Fibroblast of the aortic adventitia (primary cell): ENCODE measurements at places on chromosomes 4 and X. TPM values are rescaled to one million over a fixed set of nuclear protein-coding genes. Genes with fewer than 3 reads are reported as not detected.

The DGKQ gene
- 9.9 and 13.7 TPM in 2 replicates for total RNA-seq

GRCh38 chr4:139810710-139811109, 145.1 kb downstream of the MGST2 start:
- no peak for DNase-seq

GRCh38 chr4:38803833-38804653, 548 bp downstream of the TLR1 start:
- DNase-seq = no peak

- peak; percentile 46 for DNase-seq
Observed at GRCh38 chr4:140149846-140150635, 3.9 kb downstream of the MAML3 start.

DNA sequence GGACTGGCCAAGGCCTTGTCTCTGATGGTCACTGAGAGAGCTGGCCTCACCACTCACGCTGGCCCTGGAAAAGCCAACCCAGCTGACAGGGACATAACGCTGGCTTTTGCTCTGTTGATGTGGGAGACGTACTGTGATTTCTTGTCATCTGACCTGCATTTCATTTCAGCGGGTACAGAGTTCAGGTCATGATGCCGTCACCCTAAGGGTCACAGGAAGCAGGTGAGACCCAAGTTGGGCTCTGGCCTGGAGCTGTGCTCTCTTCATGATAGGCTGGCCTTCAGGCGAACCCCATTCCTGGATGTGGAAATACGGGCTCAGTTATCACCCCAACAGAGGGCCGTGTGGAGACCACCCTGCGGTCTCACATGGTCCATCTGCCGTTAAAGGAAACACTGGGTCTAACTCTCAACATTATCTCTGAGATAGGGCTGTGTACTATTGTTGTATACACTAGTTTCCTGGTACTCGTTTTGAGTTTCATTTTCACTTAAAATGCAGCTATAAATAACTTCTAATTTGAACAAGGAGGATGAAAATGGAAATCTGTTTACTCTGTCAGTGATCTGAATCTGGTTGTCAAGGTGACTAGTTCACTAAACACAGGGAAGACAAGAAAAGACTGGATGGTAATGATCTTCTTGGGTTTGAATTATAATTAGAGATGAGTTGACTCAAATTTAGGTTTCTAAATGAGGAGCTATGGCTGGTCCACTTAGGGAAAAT, 89.1 kb downstream of the TBC1D9 start:
- no peak for DNase-seq

The NEIL3 gene
- 3.7 and 20.8 TPM in 2 replicates for total RNA-seq

DNA sequence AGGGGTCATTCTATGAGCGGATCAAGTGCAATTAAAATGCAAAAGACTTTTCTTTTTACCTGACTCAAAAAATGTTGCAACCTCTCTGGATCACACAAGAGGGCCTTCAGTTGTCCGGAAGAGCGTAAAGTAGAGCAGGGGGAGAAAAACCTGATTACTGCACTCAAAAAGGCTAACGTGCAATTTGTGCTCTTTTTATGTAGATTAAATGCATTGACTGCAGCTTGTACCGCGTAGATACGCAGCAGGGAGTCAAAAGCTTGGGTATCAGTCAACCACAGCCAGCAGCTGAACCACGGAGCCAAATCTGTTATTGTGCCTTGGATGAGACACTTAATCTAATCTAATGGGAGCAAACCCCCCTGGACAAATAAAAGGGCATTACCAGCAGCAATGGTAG, 107.3 kb upstream of the RAI2 start:
- no peak for DNase-seq

DNA sequence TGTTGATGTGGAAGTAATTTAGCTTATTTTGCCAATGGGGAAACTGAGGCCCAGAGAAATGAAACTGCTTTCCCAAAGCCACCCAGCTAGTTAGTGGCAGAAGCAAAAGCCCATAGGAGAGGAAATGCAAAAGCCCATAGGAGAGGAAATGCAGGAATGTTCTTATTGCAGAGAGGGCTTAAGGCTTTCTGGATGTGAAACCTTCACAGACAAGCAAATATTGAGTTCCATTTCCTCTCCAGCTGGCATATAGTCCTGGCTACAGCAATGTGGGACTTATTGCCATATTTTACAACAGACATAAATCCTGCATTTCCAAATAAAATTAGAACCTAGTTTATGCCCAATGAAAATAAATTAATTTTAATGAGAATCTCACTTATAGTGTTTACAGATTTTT, 69.7 kb downstream of the TMEM154 start:
- DNase-seq = no peak

DNA sequence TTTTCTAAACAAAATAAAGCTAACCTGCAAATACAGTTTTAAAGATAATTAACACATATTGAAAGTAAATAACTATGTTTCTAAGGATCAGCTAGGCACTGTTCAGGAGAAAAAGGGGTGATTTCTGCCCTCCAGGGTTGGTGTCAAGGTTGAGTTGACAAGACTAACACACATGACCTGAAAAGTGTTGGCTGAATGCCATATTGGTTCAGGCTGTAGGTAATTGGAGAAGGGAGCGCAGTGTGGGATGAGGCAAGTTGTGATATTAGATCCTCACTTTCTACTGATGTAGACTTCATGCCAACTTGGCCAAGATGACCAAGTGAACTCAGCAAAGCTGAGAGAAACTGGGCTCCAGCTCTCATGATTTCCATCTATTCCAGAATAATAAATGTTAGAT, 42.2 kb downstream of the PPM1K start:
- DNase-seq = no peak

DNA sequence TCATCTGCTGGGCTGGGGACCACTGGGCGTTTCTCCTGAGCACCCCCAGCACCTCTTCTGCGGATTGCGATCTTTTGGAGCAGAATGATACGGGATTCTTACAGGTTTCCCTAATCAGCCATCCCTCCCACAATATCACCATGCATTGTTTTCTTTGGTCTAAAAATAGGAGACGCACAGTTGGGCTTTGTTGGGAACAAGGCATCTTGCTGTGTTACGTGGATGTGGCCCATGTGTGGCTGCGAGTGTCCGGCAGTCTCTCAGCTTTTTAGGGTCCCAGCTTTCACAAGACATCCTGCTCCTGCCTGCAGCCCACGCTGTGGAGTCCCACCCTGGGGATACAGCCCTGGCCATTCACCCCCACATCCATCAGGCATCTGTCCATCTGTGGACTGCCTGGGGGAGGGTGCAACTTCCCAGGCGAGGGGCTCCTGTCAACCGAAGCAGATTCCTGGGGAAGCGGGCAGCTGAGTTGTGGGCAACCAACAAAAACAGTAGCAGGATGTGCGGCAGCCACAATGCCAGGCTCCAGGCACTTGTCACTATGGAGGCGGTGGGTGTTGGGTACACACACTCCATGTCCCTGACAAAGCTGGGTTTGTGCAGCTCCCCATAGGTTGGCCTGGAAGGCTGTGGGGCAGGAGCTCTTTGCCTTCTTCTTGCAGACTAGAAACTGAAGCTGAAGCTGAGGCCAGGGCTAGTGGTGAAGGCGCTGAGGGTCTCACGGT, 185.5 kb upstream of the PSAPL1 start:
- no peak for DNase-seq

The NEUROG2 gene
- not detected in 2 replicates for total RNA-seq

DNA sequence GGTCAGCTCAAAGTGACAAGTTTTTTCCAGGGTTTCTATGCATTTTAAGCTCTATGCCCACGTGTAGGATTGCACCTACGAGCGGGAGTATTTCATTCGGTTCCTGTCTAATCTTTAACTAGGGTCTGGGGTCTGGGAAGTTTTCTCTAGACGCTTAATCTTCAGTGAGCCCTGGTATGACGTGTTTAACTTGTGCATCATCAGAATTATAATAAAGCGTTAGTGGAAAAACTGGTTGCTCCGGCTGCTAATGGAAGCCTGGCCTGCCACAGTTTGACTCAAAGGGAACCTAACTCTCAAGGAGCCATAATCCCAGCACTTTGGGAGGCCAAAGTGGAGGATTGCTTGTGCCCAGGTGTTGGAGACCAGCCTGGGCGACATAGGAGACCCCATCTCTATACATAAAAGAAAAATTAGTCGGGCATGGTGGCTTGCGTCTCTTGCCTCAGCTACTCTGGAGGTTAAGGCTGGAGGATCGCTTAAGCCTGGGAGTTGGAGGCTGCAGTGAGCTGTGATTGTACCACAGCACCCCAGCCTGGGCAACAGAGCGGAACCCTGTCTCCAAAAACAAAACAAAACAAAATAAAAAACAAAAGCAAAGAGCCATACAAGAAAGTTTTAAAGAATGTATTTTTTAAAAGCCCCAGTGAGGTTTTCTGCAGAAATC, 30.2 kb downstream of the ARSD start:
- no peak for DNase-seq

DNA sequence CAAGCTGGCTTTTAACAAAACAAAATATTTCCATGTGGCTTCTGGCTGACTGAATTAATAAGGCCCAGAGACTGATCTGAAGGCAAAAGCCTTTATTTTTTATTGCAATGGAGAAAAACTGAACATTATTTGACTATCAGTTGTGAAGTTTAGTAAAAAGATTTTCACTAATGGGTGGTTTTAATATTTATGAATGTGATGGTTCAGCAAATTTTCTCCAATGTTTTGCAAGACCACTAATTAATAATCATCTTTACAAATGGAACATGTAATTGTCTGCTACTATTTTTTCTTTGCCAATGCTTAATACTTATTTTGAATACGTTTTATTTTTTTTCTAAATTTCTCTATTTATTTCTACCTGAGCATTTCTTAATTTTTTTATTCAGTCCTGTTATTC, 90.6 kb downstream of the SNCA start:
- DNase-seq = no peak

DNA sequence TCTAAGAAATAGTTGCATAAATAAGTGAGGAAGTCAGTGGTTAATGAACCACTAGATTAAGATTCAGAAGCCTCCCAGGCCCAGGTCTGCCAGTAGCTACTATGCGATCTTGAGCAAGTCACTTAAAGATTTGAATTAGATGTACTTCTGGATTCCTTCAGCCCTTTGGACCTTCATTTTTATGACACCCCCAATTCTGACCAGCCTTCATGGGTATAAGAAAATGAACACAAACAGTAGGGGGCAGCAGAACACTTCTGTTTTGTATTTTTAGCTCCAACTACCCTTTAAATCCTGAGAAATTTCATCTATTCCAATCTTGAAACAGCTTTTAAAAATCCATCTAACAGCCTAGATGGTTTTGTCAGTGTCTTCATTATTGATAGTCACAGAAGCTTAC, 19.0 kb downstream of the TMEM47 start:
- DNase-seq = peak; percentile 72

DNA sequence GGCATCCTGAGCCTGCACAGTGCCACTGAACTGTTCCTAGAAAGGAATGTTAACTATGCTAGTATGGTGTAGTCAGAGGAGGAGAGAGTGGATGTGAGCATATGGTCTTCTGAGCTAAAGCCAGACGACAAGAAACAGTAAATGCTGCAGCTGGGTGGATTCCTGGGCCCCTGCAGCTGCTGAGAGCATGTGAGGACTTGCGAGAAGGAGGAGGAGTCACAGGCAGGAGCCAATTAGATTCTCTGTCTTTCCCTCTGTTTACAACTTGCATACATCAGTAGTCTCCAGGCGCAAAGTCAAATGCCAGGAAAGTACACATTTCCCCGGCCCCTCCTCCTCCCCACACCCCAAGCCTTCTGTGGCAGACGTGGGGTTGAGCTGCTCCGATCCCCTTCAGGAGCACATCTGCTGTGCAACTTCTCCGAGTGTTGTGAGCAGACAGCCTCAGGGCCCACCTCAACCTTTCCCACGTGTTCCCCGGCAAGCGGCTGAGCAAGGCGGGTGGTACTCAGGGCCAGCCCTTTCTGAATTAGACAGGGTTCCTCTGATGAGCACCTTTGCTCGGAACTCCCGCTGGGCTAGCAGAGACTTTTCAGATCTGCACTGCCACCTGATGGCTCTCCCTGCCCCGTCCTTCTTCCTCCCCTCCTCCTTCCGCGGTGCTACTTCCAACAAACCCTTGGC, 108.7 kb upstream of the ATP6AP2 start:
- peak; percentile 60 for DNase-seq
